Stimulated activated CD4-positive, alpha-beta T cell treated with anti-CD3 and anti-CD28 coated beads, Interleukin-1b, Interleukin-23, amount 100 ng/mL, for 4 hours (primary cell): ENCODE measurements at places on chromosomes 2 and 18.

GRCh38 chr2:233129351-233129978 is 69.3 kb downstream of the INPP5D start:
- DNase-seq, result no peak

GRCh38 chr2:205030695-205031094 is 485.4 kb downstream of the PARD3B start:
- no peak for DNase-seq

- no peak for DNase-seq
These were observed 234.5 kb downstream of the TWIST2 start for GRCh38 chr2:239082425-239082824.

- no peak for DNase-seq
These were observed 43.4 kb downstream of the LHCGR start for GRCh38 chr2:48712151-48712550.

- no peak for DNase-seq
These were observed 582.4 kb upstream of the RAB6C start for GRCh38 chr2:129396980-129397599.

GRCh38 chr2:101696272-101697123 is 1.0 kb upstream of the MAP4K4 start:
- DNase-seq, result no peak

GRCh38 chr2:129117434-129117833 is 798.8 kb upstream of the HS6ST1 start:
- DNase-seq, result no peak

- no peak for DNase-seq
These were observed 221.3 kb upstream of the REV1 start for GRCh38 chr2:99711144-99711543.

GRCh38 chr2:46079985-46080560 is 217.1 kb upstream of the EPAS1 start:
- DNase-seq, result no peak

DNA sequence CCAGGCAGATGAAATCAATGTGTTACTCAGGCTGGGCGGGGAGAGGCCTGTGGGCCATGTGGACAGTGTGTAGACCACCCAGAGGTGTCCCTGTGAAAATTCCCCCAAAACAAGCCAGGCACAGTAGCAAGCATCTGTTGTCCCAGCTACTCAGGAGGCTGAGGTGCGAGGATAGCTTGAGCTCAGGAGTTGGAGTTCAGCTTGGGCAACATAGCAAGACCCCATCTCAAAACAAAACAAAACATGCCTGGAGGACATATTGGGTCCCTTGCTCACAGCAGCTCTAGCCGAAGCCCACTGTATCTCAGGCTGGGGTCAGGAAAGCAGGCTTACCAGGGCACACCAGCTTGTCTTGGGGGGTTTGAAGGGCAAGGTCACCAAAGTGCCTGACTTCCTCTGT is 4.3 kb upstream of the PTMA start:
- DNase-seq, result no peak

DNA sequence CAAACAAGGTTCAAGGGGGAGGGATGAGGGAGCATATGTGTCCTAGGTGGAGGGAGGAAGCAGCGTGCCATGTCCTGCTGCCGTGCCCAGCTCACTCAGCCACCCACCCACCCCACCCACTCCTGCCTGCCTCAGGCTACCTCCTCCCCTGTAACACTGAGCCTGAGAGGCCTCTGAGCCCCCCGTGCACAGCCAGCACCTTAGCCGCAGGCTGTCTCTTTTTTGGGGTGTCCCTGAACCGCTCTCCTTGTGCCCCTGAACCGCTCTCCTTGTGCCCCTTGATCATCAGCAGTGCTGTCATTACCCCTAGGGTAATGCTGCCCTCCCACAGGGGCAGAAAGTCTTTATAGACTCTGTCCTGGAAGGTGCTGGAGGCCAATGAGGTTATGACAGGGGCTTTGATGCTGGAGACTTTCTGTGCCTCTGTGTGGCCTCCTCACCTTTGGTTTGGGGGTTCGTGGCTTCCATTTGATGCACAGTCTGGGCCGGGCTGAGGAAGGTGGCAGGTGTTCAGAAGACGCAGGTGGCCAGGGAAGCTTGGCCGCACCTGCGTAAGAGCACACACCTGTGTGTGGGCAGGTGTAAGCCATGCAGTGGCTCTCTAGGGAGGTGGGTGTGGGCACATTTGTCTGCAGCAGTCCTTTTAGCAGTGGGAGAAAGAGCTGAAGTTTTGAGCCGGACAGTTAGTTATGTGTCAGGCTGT is 140.0 kb downstream of the SEPTIN10 start:
- no peak for DNase-seq

- no peak for DNase-seq
These were observed 38.2 kb upstream of the MARCO start for GRCh38 chr2:118903551-118904479.

DNA sequence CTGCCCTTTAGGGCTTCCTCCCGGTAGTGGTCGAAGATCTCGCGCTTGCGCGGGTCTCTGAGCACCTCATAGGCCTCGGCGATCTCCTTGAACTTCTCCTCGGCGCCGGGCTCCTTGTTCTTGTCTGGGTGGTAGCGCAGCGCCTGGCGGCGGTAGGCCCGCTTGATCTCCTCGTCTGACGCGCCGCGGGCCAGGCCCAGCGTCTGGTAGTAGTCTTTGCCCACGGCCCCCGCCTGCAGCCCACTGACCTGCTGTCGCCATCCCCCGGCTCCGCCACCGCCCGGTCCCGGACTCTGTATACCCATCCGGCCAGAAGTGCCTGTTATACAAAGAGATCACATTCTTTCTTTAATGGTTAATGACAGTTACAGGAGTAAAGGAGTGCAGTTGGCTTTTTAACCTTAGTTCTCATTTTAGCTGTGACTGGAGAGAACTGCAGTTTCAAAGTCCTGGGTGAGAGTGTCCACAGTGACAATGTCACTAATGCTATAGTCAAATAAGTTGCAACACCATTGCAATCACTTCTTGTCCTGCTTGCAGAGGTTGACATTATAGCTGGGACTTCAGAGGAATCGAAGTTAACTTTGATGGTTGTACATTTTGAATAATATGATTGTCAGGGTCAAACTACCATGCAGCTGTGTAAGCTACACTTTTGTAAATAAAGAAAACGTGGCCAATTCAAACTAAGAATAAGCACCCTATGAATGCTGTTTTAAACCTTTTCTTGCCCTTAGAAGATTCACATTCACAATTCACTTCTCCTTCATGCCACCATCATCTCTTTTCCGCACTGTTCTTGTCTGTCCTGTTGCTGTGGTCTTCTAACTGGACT is 35.3 kb upstream of the CAVIN2 start:
- DNase-seq, result no peak

DNA sequence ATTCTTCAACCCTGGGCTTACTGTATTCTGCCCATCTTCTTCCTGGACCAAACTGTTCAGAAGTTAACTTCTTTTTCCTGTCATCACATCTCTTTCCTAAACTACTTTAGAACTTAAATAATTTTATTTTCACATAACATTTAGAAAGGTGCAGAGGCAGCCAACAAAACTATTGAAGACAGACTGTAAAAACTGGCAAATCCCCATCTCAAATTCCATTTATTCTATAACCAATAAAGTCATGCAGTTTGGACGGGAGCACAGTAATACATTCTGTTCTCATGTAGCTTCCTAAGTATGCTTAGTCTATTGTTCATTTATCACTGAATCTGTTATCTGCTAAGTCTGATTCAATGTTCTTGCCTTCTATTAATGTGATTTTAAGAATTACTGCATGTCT is 99.1 kb downstream of the SMAD2 start:
- DNase-seq, result no peak

- DNase-seq, result no peak
These were observed at the start of gene LOXHD1 for GRCh38 chr18:46657115-46657955. LOXHD1 (minus strand) TSS chr18:46657220; CDS start chr18:46657033, 187 bp downstream.

DNA sequence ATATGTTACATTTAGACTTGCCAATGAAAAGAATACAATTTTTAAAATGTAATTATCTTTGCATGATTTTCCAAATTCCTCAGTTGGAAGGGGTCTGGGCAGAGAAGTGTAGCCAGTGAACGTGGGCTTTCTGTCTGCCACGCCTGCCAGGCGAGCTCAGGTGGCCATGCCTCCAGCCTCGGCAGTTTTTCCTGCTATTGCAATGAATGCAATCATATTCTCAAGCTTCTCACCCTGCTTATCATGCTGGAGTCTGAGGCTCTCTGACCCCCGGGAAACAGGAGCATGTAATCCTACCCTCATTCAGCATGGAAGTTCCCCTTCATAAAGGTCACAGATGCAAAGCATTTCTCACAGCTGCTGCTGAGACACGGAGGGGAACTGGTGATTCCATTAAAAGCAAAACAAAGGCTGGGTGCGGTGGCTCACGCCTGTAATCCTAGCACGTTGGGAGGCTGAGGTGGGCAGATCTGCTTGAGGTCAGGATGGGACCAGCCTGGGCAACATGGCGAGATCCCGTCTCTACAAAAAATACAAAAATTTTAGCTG is 154.8 kb downstream of the MBP start:
- DNase-seq, result no peak

GRCh38 chr2:161414042-161415033 is 1.8 kb upstream of the TBR1 start:
- DNase-seq, result no peak

DNA sequence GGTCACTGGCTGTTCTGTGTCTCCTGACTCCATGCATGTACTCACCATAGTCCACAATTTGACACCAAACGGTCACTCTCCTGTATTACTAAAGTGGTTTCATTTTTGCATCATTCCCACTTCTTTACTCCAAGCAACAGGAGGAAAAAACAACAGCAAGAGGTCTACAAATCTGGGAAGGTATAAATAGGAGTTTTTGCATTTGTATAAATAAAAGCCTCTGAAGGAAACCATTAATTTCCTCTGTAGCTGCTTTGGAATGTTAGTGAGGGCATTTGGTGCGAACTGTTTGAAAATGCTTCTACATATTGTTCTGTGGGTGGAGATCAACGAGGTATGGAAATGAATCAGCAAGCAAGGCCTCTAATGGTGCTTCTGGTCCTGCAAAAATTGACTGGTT is 148.5 kb upstream of the DLX2 start:
- no peak for DNase-seq

- DNase-seq, result no peak
These were observed 464 bp downstream of the COL4A4 start for GRCh38 chr2:227163485-227163997.

- DNase-seq, result peak; percentile 12
These were observed 97.9 kb upstream of the SERTAD2 start for GRCh38 chr2:64751286-64752260.

GRCh38 chr2:127559454-127559853 is 24.0 kb downstream of the MYO7B start:
- DNase-seq, result no peak

DNA sequence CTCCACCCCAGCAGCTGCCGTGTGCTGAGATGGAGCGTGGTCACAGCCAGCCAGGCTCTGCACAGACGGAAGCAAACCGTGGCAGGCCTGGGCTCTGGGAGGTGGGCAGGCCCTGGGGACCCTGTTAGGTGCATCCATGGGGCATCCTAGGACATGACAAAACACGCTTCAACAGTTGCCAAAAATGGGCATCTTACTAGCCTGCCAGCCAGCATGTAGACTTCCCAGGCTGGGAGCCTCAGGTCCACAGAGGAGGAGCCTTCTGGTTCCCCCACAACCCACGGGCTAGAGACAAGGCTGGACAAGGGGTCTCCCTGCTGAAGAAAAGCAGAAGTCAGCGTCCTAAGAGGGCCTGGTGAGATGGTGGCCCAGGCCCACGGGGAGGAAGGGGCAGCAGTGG is 139.5 kb downstream of the HDAC4 start:
- no peak for DNase-seq

DNA sequence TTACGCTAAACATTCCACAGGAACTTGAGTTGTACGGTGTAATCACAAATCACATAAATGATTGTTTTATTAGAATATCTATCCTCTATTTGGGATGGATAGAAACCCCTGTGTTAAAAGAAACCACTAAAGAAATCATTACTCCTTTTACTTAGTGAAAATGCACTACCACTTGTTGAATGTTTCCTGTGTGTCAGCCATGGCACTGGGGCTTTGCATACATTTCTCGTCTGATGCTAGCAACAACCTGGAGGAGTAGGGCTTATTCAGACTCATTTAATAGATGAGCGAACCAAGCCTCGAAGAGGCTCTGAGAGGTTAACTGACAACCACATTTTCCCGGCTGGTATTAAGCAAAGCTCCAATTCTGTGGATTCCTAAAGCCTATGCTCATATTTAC is 60.5 kb upstream of the PELI1 start:
- no peak for DNase-seq

DNA sequence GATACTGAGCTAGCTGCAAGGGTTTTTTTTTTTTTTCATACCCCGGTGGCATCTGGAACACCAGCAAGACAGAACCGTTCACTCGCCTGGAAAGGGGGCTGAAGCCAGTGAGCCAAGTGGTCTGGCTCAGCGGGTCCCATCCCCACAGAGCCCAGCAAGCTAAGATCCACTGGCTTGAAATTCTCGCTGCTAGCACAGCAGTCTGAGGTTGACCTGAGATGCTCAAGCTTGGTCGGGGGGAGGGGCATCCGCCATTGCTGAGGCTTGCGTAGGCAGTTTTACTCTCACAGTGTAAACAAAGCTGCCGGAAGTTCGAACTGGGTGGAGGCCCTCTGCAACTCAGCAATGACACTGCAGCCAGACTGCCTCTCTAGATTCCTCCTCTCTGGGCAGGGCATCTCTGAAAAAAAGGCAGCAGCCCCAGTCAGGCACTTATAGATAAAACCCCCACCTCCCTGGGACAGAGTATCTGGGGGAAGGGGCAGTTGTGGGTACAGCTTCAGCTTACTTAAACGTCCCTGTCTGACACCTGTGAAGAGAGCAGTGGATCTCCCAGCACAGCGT is 5.1 kb upstream of the MIB1 start:
- DNase-seq, result peak; percentile 17

DNA sequence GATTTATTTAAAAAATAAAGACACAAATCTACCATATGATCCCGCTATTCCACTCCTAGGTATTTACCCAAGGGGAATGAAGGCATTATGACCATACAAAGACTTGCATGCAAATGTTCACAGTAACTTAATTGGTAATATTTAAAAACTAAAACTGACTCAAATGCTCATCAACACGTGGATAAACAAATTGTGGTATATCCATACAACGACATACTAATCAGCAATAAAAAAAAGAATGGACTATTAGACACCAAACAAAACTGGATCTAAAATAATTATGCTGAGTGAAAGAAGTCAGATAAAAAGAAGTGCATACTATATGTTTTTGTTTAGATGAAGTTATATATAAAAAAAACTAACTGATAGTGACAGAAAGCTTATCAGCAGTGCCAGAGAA is 428.3 kb downstream of the ZEB2 start:
- DNase-seq, result no peak

DNA sequence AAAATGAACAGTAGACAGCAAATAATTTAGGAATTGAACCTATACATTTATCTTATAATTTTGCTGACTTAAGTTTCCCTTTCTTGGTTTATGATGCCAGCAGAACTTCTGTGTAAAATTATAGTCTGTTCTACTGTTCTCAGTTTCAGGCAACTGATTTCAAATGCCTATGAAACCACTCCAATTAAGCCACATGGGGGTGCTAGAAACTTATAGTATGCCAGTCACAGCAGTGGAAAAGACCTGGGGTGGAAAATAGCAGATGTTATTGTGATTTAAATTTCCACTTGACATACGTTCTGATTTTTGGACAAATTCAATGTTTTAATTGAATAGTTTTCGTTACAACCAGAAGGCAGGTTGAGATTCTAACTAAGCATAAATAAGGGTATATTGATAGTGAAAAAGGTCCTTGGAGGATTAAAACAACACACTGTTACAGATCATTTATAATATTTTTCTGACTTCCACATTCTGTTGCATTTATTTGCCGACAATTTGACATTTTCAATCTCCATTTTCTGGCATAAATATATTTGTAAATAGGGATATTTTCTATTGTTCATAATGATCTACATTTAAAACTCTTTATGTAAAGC is 61.4 kb downstream of the CPS1 start:
- DNase-seq, result no peak
